ENCODE measurements at places on chromosomes 7 and 10.

DNA sequence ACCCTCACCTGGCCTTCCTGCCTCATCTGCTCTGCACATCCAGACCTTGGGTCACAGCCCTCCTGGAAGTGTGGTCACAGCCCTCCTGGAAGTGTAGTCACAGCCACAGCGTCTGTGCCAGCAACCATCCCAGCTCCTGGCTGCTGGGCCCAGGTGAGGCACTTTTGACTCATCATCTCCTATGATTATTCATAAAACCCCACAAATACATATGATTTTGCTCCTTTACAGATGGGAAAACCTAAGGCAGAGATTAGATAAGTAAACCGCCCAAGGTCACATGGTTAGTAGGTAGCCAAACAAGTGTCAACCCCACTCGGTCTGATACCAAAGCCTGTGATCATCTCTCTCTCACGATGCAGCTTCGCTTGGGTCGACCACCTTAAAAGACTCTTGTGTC lies 94.3 kb downstream of the PRLHR start:
- peak; percentile 62 for DNase-seq

DNA sequence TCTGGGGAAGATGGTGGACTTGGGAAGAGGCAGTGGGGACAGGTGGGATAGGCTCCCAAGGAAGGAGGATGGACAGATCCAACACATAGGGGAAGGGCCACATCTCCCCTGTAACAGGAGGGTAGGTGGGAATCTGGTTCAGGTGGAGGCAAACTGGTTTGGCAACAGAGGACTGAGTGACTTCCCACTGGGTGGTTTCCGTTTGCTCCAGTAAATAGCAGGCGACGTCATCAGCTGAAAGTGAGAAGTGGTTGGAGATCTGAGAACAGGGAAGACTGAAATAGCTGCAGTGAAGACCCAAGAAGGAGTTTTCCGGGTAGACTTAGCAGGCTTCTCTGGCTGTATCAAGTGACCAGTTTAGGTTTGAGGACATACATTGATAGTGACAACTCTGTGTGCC lies 504.4 kb downstream of the GALNT17 start:
- DNase-seq: no peak

DNA sequence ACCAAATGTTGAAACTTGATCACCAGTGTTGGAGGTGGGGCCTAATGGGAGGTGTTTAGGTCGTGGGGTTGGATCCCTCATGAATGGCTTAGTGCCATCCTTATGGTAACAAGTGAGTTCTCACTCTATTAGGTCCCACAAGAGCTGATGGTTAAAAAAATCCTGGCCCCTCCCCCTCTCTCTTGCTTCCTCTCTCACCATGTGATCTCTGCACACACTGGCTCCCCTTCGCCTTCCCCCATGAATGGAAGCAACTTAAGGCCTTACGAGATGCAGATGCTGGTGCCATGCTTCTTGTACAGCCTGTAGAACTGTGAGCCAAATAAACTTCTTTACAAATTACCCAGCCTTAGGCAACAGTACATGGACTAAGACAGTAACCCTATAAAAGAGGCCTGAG lies 62.7 kb downstream of the PPP1R3C start:
- DNase-seq: no peak

DNA sequence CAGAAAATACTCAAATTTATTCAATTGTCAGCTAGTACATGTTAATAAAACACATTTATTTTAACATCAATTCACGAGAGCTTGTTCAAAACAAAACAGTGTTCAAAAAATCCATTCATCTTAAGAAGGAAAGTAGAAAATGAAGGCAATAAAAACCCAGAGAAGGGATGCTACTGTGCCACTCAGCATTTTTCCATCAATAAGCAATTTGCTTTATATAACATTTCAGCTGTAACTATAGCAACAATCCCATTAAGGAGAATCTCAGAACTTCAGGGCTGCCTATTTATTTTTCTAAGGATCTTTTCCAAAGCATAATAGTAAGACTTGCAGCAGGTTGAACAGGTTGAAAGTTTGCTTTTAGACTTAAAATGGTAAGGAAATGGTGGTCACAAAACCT lies 190.5 kb downstream of the PCLO start:
- no peak for DNase-seq

DNA sequence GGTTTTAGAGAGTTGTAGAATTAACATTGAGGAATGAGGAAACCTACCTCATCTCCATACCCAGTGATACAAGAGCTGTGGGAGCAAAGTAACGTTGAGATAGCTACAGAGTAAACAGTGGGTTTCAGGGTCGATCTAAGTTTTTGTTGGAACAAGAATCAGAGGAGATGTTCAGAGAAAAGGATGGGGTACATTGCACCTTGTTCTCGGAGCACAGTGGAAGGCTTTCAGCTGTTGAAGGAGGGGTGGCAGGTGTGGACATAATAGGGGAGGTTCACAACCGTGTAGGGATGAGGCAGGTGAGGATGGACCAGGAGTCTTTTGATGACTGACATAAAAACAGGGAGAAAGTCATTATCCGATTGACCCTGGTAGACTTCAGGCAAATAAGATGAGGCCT lies 121.7 kb downstream of the MLLT10 start:
- DNase-seq: no peak

DNA sequence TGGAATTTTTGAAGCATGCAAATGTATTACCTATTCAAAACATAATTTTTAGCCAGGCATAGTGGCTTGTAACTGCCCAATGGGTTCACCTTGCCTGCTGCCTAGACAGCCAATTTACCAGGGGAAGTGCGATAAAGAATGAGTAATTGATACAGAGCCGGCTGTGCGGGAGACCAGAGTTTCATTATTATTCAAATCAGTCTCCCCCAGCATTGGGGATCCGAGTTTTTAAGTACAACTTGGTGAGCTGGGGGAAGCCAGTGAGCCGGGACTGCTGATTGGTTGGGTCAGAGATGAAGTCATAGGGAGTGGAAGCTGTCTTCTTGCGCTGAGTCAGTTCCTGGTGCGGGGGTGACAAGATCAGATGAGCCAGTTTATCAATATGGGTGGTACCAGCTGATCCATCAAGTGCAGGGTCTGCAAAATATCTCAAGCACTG lies 29.1 kb upstream of the NRBF2 start:
- DNase-seq: no peak

DNA sequence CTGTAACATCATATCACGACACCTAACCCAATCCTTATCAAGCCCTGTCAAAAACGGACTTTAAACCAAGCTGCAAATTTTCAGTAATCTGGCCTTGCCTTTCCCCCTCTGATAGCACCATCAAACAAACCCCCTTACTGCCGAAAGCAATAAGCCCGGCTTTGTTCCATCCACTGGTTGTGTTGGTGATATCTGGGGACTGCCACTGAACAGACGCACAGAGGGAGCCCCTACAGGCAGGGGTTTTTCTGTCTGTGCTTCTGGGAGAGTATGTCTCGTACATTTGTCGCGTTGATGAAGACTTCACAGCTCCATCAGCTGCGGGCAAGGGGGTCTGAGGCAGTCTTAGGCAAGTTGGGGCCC lies 550 bp upstream of the PLAU start:
- no peak for DNase-seq

GRCh38 chr10:96138102-96138501 lies 8.0 kb downstream of the ZNF518A start:
- DNase-seq: no peak

GRCh38 chr10:58282615-58283014 lies 13.7 kb downstream of the CISD1 start:
- no peak for DNase-seq

DNA sequence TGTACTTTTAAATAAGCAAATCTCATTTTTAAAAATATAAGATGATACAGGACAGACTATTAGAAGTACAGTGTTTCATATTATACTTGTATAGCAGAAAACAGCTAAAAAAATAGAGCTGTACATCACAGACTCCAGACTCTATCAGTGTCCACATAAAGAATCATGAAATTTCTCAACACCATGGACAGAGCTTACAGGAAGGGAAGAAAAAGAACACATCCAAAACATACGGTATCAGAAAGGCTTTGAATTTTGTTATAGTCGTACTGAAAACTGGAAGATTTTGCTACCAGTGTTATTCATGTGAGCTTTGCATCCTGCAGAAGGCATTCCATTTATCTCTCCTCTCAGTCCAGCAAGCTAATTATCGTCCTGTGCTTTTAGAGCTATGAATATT lies 183.2 kb upstream of the PTPRZ1 start:
- no peak for DNase-seq

- DNase-seq: no peak
Observed at GRCh38 chr10:21552638-21553037, 18.6 kb downstream of the MLLT10 start.

DNA sequence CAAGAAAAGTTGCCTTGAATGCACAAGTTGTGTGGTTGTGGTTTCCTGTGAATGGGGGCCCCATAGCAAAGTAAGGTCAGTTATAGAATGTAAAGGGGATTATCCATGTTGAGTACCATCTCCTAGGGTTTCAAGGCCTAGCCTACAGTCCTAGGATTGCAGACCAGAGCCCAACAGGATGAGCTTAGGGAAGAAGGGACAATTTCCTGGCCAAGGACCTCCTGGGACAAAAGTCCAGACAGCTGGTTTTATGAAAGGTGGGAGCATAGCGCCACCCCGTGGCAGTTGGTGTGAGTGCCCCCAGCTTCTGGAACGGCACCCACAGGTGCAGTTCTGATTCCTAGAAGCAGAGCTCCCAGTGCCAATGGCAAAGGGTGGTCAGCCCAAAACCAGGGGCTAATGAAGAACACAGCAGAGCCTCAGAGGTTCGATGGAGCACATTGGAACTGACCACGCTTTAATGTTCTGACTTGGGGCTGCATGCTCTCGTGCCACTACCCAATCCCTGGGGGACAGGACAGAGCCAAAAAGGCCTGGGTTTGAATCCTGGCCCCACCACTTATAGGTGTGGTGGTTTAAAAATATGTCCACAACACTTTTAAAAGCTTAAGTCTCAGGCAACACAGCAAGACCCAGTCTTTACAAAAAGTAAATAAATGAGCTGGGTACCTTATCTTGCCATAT lies 25.8 kb upstream of the TMEM120A start:
- DNase-seq: peak; percentile 63

- no peak for DNase-seq
Observed at GRCh38 chr7:83837683-83838082, 188.7 kb upstream of the SEMA3E start.

- DNase-seq: no peak
Observed at GRCh38 chr10:79248341-79249185, 98.7 kb upstream of the PPIF start.

DNA sequence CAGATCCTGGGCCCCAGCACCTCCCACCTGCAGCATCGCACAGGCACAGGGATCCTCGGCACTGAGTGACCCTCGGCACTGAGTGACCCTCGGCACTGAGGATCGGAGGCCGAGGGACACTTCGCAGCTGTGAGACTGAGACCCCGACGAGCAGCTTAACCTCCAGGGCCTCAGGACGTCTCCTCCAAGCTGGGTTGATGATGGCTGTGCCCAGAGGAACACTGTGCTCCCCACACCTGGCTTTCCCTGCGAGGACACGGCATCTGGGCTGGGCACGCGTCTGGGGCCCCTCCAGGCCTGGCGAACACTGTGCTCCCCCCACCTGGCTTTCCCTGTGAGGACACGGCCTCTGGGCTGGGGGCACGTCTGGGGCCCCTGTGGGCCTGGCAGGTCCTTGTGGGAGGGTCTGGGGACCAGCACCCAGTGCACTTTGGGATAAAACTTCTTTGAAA lies 158.3 kb upstream of the PPP2R2D start:
- DNase-seq: no peak

DNA sequence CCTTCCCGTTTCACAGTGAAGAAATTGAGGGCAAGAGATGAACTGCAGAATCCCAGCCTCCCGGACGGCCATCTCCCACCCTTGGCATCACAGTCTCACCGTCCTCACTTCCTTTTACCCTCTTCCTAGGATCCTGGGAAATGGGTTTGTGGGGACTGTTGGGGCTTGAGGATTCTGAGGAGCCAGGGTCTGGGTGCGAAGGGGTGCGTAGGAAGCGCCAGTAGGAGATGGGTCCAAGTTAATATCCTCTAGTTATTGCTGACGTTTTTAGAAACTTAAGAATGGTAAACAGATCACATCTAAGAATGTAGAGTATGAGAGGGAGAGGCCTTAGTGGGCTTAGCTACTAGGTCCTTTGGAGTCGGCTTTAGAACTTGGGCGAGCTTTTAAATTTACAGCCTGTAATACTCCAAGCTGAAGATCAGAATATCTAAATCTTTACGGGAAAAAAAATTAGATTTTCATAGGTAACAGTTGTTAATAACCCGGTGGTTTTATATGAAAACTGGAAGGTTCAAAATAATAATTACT lies 696 bp downstream of the MALSU1 start:
- peak; percentile 19 for DNase-seq

GRCh38 chr10:128306535-128306934 lies 180.3 kb upstream of the MKI67 start:
- no peak for DNase-seq

DNA sequence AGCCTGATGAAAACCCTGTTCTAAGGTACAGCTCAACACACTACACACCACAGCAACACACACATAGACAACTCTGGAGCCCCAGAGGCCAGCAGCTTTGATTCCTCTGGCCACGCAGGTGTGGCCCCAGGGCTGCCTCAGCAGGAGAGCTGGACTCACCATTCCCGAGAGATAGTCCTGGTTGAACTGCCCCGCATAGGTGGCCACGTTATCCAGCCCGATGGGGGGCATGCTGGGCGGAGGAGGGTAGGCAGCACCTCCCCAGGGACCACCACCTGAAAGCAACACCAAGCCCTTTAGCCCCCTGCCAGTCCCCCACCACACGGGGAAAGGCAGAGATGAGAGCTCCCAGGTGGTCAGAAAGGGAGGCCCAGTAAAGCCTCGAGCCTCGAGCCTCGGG lies 34.7 kb downstream of the ANXA11 start:
- no peak for DNase-seq

DNA sequence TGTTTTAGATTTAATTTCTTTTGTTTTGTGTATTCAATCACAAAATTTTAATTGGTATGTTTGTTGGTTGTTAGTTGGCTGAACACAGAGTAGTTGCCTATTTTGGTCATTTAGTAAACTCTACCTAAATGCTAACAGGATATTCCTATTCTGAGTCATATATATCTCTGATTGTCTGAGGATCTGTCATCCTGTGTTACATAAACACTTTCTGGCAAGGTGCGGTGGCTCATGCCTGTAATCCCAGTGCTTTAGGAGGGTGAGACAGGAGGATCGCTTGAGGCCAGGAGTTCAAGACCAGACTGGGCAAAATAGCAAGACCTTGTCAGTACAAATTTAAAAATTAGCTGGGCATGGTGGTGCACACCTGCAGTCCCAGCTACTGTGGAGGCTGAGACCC lies 178.6 kb downstream of the PLCE1 start:
- DNase-seq: peak; percentile 47

DNA sequence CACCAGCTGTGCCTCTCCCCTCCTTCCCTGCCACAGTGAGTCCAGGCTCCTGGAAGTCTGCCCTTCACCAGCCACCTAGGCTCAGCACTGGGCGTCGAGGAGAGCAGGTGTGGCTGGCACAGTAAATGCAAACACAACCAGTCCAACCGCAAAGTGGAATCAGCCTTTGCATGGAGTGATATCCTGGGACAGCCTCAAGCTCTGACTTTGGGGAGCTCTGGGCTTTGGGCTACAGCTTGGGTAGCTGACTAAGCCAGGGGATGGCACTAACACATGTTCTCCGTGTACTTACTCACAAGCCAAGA lies 312.4 kb downstream of the KCNMA1 start:
- DNase-seq: no peak

GRCh38 chr7:24669971-24670591 lies 87.2 kb downstream of the GSDME start:
- no peak for DNase-seq

Data from RWPE1 (cell line).